ENCODE measurements at places on chromosomes 12 and 14.

GRCh38 chr14:71538288-71538687 lies 393.9 kb upstream of the RGS6 start:
- DNase-seq: no peak

DNA sequence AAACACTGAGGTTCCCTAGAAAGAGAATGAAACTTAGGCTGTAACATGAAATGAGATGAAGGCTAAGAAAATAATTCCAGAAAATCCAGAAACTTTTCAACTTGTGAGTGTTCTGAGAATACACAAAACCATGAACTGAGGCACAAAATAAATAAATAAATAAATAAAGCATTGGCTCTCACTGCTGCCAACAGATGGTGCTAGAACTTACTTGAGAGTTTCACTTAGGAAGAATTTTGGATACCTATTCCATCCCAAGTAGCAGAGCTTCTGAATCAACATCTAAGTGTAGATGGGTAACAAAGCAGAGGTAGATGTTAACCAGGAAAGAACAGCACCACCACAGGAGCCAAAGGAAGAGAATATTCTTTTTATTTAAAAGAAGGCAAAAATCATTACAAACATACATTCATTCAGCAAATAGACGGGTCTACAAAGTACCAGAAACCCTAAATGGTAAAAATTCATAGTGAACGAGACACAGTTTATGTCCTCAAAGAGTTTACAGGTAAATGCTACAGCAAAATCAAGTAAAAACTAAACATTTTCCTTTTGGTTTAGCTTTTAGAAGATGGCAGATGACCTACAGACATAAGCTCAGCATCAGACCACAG lies 16.7 kb downstream of the EPS8 start:
- no peak for DNase-seq

DNA sequence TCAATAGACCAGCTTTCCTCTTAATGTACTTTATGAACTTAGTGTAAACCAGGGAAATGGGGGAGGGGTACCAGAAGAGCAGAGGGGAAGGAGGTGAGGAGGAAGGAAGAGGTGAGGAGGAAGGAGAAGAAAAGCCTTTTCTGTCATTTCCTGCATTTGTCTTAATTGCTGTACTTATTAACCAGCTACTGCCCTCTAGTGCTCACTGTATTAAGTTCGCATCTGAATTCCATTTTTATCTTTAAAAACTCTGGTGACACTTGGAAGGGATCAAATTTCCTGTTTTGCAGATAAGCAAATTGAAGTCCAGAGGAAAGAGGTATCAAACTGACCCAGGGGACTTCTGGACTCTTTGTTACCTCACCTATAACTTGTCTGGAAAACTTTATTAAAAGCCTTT lies 22.2 kb downstream of the MANSC1 start:
- no peak for DNase-seq

DNA sequence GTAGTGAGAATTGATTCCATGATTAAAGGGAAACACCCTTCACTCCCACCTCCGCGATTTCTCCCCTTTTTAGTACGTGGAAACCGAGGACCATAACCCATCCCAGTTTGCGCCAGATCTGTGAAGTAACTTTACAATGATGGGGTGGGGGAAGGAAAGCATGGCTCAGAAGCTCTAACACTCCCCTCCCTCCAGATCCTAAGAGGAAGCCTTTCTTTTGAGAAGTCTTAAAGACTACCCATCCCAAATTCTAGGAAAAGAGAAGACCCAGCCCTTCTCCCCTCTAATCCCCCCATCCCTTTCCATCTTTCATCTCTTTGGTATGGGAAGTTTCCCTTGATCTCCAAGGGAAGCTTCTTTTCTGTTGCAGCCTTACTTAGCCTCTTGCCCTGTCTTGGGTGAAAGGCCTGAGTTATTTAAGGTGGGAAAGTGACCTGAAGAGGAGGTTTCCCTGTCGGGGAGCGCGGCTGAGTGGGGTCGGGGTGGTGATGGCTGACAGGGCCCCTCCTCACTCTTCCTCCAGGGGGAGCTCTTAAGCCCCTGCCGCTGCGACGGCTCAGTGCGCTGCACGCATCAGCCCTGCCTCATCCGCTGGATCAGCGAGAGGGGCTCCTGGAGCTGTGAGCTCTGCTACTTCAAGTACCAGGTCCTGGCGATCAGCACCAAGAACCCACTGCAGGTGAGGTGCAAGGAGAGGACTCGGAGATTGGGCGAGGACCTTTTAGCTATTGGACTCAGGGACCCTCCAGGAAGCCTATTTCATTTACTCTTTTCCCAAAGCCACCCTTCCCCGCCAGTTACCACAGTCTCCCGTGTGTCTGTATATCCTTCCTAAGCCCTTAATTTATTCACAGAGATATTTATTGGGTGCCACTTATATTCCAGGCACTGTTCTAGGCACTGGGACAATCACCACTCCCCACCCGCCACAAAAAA lies 1.8 kb downstream of the MARCHF9 start:
- DNase-seq: peak; percentile 84

DNA sequence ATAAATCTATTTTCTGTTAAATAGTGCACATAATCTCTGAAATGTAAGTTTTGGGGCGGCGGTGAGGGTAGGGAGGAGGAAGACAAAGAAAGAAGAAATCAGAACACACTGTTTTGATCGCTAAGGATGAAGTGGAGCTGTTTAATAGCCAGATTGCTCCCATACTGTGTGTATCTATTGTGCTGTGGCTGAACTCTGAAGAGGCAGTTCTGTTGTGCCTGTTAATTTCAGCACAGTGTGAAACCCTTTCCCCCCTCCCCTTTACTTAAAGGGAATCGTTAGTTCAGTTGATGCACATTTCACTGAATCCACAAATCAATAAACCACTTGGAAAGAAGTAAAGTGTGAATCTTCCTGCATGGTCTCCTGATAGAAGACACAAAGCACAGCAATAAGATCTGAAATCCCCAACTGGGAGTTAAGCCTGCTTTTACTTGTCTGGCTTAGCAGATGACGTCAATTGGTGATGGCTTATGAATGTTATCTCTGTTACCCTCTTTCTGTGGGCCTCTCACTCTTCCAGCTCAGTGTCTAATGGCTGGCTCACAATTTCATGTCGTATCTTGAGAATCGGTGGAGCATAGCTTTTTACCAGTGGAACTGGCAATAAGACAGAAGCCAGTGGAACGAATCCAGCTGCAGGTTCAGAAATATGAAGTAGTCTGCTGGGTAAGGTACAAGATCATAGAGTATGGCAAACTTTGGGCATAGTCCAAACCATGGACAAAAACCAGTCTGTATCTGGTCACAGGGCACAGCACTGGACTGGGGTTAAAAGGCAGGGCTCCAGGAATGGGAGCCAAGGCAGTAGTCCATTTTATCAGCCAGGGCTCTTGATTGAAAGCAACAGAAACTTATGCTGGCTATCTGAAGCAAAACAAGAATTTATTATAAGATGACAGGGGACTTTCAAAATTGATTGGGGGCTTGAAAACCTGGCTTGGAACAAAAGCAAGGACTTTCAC lies 413.5 kb upstream of the SEL1L start:
- DNase-seq: no peak

- DNase-seq: no peak
Observed at GRCh38 chr12:17818931-17819330, 271.1 kb downstream of the RERGL start.

DNA sequence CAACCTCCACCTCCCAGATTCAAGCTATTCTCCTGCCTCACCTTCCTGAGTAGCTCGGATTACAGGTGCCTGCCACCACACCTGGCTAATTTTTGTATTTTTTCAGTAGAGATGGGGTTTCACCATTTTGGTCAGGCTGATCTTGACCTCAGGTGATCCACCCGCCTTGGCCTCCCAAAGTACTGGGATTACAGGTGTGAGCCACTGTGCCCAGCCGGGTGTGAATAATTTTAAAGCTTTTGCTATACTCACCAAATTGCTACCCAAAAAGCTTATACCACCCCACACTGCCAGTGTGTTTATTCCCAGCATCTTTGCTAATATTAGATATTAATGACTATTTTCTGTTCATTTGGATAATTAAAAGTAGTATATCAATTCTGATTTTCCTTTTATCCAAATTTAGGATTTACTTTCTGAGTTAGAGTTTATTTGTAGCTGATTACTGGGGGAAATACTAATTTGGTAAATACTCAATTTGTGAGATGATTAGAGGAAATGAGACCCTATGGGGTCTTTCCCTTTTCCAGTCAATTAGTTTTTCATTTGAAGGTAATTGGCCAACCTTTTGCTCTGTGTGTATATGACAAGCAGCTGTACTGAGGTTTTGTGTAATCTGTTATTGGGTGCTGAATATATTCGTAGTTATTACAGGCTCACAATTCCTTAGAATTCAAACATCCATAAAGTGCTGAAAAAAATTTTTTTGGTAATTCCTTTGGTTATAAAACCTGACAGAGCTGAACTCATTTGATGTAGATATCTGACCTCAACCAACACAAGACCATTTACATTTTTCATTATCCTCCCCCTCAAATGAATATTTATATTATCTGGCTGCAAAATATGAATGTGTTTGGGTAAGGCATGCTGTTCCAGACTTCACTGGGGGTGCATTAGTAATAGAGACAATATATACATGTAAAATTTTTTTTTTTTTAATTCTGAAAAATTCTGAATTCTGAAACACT lies 73.6 kb downstream of the ANO6 start:
- no peak for DNase-seq

GRCh38 chr14:87321548-87321947 lies 671.4 kb downstream of the GALC start:
- DNase-seq: no peak

DNA sequence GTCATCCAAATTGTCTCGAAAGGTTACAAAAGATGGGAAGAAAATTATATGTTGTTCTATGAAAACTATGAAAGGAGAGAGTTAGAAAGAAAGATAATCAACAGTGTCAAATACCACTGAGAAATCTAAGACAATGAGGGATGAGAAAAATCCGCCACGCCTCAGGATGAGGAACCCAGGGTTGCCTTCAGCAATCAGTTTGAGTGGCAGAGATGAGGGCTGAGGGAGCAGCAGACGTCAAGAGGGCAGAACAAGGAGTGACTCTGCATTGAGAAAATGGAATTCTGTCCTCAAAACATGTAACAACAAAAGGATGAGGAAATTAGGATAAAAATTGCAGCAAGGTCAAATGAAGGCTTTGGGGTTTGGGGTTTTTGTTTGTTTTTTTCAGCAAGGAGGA lies 18.3 kb upstream of the OXA1L start:
- no peak for DNase-seq

DNA sequence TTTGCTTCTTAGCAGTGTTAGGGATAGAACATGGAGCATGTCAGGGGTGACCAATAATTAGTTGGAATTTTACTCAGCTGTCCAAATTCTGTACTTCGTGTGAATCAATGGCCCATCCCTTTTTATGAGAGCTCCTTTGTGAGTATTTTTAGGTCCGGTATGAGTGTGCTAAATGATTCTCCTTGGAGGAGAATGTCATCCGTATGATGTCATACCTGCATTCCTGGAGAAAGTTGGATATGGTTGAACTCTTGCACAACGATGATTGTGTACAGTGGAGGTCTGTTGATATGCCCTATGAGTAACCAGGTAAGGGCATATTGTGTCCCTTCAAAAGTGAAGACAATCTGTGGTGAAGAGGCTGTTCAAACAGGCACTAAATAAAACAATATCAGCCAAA lies 400.8 kb downstream of the GXYLT1 start:
- DNase-seq: no peak

GRCh38 chr14:103892247-103892646 lies 36.0 kb upstream of the TDRD9 start:
- DNase-seq: no peak

DNA sequence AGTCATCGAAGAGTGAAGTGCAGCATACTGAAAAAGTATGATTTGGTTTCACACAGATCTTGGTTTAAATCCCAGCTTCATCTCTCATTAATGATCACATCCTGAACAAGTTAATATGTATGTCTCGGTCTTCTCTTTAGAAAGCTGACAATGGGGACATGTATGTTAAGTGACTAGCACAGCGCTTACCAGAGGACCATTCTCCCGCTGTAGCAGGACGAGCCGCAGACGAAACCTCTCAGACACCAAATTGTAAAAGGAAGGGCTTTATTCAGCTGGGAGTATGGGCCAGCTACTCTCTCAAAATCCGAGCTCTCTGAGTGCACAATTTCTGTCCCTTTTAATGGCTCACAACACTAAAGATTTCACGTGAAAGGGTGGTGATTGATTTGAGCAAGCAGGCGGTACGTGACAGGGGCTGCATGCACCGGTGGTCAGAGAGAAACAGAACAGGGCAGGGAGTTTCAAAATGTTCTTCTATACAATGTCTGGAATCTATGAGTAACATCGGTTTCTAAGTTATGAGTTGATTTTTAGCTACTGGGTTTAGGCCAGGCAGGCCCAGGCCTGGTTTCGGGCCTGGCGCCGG lies 682.4 kb downstream of the DIO2 start:
- DNase-seq: no peak

DNA sequence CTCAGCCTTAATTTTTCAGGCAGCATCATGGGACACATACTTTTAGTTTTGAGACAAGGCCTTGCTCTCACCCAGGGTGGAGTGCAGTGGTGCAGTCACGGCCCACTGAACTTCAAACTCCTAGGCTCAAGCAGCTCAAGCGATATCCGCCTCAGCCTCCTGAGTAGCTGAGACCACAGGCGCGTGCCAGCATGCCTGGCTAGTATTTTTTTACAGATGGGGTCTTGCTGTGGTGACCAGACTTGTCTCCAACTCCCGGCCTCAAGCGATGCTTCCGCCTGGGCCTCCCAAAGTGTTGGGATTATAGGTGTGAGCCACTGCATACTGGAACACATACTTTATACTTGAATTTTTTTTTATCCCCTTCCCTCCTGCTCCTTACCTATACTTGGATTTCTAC lies 2.8 kb downstream of the RDH5 start:
- no peak for DNase-seq

DNA sequence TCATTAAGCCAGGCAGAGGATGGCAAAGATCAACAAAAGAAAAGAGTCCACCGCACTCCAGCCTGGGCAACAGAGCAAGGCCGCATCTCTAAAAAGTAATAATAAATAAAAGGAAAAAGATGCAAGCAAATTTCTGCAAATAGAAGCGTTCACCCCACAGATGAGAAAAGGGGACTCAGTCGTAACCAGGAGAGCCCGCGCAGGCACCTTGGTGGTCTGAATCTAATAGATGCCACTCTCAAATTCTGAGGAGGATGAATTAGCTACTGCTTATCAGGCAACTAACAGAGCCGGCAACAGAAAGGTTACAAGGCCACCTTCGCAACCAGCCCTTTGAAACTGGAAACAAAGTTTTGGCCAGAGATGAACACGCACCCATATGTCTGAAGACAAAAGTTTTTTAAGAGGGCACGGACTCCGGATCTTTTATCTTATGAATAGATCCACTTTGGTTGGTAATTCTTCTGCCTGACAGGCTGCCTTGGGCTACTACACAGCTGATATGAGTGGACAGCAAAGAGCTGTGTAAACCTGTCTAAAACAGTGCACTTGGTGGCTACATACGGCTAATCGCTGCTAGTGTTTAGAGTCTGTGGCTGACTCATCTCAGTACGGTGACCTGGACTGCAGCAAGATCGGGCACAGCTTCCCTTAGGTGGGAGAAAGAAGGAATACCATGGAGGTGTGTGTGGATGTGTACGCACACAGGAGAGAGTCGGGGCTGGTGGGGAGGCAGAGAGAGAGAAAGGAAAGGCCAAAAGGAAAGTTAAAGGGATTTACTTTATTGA lies 32.9 kb upstream of the TTC7B start:
- no peak for DNase-seq

GRCh38 chr12:49654715-49655114 lies 31.4 kb downstream of the PRPF40B start:
- no peak for DNase-seq

- DNase-seq: no peak
Observed at GRCh38 chr14:99862136-99862535, 68.9 kb downstream of the EML1 start.

Data from activated CD8-positive, alpha-beta memory T cell treated with anti-CD3 and anti-CD28 coated beads for 24 hours (primary cell).